ENCODE measurements at places on chromosomes 16 and 17. TPM values are rescaled to one million over a fixed set of nuclear protein-coding genes. Genes with fewer than 3 reads are reported as not detected.

KLHL10 gene
- not detected for total RNA-seq

BAIAP3 gene
- 20.8 TPM for total RNA-seq

C16orf92 gene
- total RNA-seq = not detected

TMC8 gene
- 1.6 TPM for total RNA-seq

UNC45B gene
- not detected for total RNA-seq

TMEM132E gene
- not detected for total RNA-seq

DNA sequence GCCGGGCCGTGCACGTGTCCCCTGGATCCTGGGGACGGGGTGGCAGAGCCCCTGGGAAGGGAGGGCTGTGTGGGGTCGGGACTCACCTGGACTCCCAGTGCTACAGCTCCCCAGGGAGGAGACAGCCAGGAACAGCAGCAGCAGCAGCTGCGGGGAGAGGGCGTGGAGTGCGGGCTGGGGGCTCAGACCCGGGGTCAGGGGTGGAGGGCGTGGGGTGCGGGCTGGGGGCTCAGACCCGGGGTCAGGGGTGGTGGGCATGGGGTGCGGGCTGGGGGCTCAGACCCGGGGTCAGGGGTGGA lies 20.7 kb downstream of the TPSD1 start:
- no peak for DNase-seq

GRCh38 chr16:9929313-9929712 lies 252.9 kb downstream of the GRIN2A start:
- no peak for DNase-seq

- peak; percentile 2 for DNase-seq
These were observed 105.9 kb downstream of the METRNL start for GRCh38 chr17:83185023-83186002.

GRCh38 chr16:69005641-69006355 lies 99.7 kb upstream of the HAS3 start:
- DNase-seq = no peak

DNA sequence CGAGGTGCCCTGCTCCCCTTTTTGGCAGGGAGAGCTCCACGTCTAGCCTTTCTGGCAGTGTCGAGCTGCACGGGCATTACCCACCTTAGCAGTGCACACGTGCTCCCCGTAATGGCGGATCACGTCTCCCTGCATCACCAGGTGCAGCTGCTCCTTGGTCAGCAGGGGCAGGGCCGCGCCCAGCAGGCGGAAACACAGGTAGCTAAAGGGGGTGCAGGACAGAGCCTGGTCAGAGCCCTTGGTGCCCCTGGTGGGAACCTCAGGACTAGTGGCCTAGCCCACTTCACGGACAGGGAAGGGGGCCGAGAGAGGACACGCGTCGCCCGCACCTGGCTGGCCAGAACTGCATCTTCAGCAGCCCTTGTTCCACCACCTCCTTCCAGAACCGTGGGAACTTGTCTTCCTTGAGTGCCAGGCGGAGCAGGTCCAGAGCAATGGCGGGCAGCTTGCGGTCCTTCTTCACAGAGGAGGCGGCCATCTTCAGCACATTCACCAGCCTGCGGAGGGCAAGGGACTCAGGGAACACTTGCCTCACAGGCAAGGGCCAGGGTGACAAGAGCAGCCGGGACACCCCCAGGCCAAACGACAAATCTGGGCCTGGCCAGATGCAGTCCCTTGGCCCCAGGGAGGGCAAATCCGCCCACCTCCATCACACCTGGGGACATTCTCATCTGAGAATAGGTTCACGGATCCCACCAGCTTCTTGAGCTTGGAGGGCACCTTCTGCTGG lies 3.2 kb downstream of the MYBBP1A start:
- DNase-seq = no peak

DNA sequence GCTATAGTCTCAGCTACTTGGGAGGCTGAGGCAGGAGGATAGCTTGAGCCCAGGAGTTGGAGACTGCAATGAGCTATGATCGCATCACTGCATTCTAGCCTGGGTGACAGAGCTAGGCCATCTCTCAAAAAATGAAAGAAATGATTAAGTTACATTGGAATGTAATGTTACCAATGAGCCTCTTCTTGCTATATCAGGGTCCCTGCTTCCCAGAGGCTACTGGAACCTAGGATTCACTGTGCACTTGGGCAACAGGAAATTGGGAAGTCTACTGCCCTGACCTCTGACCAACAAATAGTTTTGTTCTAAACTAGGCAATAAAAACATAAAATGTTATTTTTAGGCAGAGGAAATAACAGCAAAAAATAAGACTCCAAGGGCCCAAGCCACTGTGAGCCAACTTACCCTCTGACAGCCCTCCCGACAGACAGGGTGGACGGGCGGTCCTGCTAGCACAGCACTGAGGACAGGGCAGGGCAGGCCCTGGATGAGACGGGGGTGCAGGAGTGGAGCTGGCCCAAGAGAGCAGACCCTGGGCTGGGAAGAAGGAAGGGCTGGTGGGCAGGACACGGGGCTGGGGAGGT lies 27.5 kb downstream of the NSMCE1 start:
- no peak for DNase-seq

GRCh38 chr16:27464626-27465482 lies 62.9 kb downstream of the IL21R start:
- no peak for DNase-seq

GRCh38 chr16:54447576-54448440 lies 161.2 kb upstream of the IRX3 start:
- DNase-seq = no peak

- DNase-seq = peak; percentile 88
These were observed at the start of gene SETD6 for GRCh38 chr16:58515125-58515870. TSS of gene SETD6 (plus strand) at chr16:58515517. CDS start at chr16:58515538, 21 bp downstream.

GRCh38 chr16:35102780-35103403 lies 1643.5 kb downstream of the TP53TG3F start:
- DNase-seq = no peak

DNA sequence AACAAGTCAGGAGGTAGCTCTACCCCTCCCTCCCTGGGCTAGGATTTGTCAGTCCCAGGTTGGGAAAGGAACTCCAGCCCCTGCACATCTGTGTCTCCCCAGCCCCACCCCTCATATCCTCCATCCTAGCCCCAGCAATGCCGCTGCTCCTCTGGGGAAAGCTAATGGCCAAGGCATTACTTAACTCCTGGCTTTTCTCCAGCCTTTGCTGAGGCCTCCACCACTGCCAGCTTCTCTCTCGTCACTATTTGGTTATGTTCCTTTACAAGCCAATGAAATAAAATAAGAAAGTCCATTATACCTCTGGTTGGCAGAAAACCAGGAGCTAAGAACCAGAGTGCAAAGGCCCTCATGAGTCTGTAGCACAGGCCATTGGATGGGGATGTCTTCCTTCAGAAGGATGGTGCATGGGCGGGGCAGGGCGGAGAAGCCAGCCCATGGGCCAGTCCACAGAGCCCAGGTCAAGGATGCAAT lies 171.0 kb downstream of the CCDC182 start:
- peak; percentile 35 for DNase-seq
